ENCODE measurements at places on chromosomes 7 and 10.

DNA sequence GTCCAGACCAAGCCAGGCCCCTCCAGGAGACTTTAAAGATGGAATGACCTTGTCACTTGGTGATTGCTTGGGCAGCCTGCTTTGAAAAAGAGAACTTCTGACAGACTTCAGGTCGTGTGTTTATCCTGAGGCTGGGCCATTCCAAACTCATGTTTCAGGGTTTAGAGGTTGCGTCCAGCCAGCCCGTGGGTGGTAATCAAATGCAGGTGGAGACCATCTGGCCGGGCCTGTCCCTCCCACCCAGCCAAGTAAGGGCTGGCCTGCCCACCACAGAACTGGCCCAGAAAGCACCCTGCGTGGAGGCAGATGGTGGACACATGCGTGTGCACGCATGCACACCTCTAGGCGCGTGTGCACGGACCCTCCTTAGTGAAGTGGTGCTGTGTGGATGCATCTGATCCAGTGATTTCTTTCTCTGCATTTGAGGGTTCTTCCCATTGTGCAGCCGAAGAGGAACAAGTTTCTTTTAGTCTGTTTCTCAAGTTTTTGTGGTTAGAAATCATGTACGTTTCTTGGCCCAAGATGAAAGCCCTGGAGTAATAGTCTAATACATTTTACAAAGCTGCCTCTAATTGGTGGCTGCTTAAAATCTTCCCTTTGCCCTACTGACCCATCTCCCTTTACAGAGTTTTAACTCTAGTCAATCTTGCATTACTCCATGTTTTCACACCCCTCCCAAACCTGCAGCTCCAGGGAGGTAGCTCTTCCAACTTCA lies 43.0 kb downstream of the SUFU start:
- no peak for DNase-seq
- H3K4me1 ChIP-seq, result no peaks in the 10 kb centered on the region
- no peaks in the 10 kb centered on the region for H3K27me3 ChIP-seq
- no peaks in the 10 kb centered on the region for H3K36me3 ChIP-seq
- no peak overlapping the region for H3K4me3 ChIP-seq

DNA sequence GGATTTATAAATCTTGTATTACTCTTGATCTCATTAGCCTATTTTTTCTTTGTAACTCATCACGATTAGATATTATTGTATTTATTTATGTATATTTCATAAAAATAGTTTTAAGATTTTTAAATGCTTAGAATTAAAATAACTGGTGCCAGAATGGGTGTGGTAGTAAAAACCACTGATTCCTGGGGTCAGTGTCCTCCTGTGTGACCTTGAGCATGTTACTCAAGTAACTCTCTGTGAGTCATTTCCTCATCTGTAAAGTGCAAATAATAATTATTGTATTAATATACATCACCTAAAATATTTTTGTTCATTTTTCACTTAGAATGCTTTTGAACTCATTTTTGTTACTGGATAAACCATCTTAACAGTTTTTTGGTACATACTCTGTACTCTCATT lies 91.3 kb upstream of the TMEM229A start:
- no peaks in the 10 kb centered on the region for H3K4me1 ChIP-seq
- no peak overlapping the region for H3K27ac ChIP-seq
- H3K27me3 ChIP-seq, result no peaks in the 10 kb centered on the region
- no peak overlapping the region for H3K4me3 ChIP-seq
- H3K36me3 ChIP-seq, result no peaks in the 10 kb centered on the region
- DNase-seq, result no peak

GRCh38 chr7:140877249-140877524 lies 47.5 kb downstream of the BRAF start:
- H3K4me1 ChIP-seq, result no peaks in the 10 kb centered on the region
- no peaks in the 10 kb centered on the region for H3K36me3 ChIP-seq
- DNase-seq, result no peak
- H3K27ac ChIP-seq, result no peak overlapping the region

- H3K36me3 ChIP-seq, result no peaks in the 10 kb centered on the region
- no peak overlapping the region for H3K4me3 ChIP-seq
- H3K27ac ChIP-seq, result no peak overlapping the region
- no peaks in the 10 kb centered on the region for H3K27me3 ChIP-seq
- DNase-seq, result no peak
These were observed 889.3 kb upstream of the CELF2 start for GRCh38 chr10:10128387-10128786.

- H3K4me3 ChIP-seq, result peak overlapping the region; percentile 74
- H3K36me3 ChIP-seq, result no peaks in the 10 kb centered on the region
- peak overlapping the region; percentile 39 for H3K27ac ChIP-seq
- no peaks in the 10 kb centered on the region for H3K27me3 ChIP-seq
- peaks cover 41% of the 10 kb centered on the region for H3K4me1 ChIP-seq
These were observed 604 bp downstream of the MXI1 start for GRCh38 chr10:110207805-110208613.

- no peak for DNase-seq
- H3K27ac ChIP-seq, result no peak overlapping the region
- H3K36me3 ChIP-seq, result no peaks in the 10 kb centered on the region
- peaks cover 4% of the 10 kb centered on the region for H3K4me1 ChIP-seq
These were observed 31.8 kb upstream of the IL15RA start for GRCh38 chr10:6009150-6009549.

Data from B cell (primary cell).